ENCODE measurements at places on chromosomes 2 and 18.
A peak's percentile ranks its signal among the peaks of the same experiment; 100 is the strongest.

GRCh38 chr2:235206399-235206798 is 254.6 kb downstream of the SH3BP4 start:
- DNase-seq = no peak

DNA sequence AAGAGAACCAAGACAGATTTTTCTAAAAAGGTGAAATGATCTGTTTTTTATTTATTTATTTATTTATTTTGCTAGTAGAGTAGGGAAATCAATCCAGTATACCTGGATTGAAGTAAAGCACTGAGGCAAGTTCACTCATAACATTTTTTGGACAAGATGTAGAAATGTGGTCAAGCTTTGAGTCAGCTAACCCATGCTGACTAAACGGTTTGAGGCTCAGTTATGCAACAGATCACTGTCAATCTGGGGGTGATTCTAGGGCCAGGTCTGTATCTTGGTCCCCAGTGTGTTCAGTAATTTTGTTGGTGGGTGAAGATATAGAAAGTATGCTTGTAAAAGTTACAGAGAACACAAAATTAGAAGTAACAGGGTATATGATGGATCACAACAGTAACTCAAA is 60.2 kb downstream of the RMDN2 start:
- peak; percentile 73 for DNase-seq

- DNase-seq = peak; percentile 15
Measured at GRCh38 chr2:84458551-84459017, 496 bp downstream of the SUCLG1 start.

DNA sequence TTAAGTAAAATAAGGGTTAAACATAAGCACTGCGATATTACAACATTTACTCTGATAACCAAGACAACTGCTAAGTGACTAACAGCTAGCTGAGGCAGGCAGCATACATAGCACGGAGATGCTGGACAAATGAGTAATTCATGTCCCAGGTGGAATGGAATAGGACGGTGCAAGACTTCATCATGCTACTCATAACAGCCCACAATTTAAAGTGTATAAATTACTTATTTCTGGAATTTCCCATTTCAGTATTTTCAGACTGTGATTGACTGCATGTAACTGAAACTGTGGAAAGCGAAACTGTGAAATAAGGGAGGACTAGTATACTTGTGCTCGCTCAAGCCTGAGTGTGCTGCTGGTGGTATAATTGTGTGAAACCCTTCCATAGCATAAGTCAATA is 12.9 kb downstream of the IER3IP1 start:
- DNase-seq = peak; percentile 74

DNA sequence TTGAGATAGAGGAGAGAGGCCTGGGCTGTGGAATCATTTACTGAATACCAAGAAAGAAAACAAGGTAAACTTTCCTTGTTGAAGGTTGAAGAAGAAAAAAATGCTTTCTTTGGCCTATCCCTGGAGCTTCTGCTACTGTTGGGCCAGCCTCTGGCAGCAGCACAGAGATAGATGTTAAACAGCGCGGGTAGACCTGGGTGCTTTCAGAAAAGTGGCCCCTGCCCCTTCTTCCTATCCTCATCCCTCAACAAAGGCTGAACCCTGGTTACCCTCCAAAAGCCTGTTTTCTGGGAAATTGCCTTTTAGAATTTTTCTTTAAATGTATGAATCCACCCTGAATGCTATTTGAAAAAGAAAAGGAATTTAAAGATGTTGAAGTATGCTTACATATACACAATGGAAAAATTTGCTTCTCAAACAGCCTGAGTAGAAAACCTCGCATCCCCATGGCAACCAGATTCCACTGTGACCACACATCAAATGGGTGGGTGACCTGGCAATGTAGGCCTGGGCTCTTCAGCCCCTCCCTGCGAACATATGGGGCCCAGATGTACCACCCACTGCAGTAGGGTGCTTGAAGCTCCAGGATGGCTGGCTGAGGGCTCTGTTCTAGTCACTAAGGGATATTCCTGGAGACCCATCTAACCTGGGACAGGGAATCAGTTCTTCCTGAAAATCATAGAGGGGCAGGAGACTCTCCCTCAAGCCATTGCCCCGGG is 23.4 kb upstream of the CHRNA1 start:
- DNase-seq = peak; percentile 99

- no peak for DNase-seq
Measured at GRCh38 chr18:55252901-55253300, 293.6 kb upstream of the CCDC68 start.

- no peak for DNase-seq
Measured at GRCh38 chr2:96085541-96086355, 30.6 kb downstream of the ADRA2B start.

DNA sequence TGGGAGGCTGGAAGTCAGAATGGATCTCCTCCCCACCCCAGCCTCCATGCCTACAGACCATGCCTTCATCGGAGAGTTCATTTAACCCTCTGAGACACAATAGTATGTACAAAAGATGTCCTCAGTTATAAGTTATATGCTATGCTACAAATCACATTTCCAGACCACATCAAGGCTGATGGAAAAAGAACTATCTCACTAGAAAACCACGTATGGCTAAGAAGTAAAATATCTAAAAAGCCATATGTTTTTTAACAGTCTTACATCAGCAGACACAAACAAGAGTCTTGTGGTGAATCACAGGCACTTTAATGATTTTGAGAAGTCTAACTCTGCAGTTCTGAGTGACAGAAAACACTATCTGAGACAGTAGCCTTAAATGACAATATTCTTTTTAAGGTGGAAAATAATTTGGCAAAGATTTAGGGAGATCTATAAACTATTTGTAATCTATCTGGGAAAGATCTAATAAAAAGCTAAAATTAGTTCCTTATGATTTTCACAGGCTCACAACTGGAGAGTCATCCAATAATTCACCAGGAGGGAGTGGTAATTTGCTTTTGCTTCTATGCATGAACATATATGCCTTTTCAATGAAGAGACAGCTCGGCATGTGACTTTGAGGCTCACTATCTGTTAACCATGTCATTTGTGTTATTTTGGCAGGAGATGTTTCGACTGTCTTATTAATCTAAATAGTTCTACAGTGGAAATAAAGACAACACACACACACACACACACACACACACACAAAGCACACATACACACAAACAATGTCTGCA is 197.5 kb downstream of the IRS1 start:
- DNase-seq = peak; percentile 72

- no peak for DNase-seq
Measured at GRCh38 chr2:34567128-34567527, 968.0 kb upstream of the FAM98A start.

DNA sequence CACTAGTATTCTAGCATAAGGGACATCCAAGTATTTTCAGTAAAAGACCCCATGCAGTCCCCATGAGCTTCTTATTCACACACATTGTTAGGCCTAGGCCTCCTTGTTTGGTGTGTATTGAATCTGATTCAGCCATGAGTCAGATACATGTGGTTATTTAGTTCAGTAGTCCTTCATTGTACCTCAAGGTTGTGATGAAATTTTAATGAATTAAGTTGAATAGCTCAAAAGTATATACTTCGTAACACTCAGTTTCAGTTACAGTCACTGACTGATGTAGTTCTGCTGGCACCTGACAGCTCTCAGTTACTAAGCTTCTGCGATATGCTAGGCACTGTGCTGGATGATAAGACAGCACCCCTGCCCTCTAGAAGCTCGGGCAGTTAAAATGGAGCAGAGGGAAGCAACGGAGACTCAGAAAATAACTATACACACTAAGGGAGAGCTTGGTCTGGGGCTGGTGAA is 86.4 kb downstream of the XRCC5 start:
- DNase-seq = peak; percentile 92

DNA sequence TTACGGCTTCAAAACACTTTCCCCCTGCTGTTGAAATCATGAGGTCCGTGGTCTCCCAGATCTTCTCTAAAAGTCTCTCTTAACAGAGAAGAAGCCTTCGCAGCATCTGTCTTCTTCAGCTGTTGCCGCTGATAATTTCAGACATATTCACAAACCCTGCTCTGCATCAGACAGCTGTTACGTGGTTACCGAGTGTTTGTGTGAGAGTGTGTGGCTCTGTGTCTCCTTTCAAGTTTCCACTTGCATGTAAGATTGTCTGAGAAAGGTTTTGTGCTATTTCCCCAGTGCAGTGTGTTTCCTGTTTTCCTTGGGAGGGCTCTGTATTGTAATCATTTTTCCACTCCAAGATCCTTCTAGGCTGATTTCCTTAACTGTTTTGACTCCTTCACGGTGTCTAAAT is 32.8 kb downstream of the MAIP1 start:
- no peak for DNase-seq

DNA sequence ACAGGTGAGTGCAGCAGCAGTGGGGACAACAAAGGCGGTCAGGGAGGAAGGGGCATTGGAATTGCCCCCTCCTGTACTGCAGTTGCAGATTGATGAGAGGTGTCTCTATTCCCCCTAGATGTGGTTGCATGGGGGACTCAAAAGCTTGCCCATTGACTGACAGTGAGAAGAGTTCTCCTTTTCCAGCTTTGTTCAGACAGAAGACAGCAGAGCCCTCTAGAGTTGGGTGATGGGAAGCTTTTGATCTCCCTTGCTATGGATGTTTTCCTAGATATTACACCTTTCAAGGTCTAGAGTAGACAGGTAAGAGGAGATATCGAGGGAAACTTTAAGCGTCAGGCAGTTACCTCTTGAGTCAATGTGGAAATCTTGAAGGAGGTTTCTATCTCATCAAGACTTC is 2.9 kb downstream of the PROKR1 start:
- DNase-seq = no peak

DNA sequence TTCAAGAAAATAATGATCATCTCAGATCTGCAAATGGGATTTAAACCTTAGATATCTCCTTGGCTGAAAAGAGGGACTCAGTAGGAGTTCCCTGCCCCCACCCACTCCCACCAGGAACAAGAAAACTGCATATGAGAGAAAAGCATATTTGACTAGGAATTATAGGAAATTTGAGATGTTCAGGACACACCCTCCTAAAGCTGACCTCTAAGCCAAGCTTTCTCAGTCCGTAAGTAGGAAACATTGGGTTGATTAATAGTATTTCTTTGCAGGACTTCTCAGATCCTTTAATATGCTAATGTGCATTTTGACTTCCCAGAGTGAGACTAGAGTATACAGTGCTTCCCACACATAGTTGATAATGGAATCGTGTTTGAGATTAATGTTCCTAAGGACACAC is 47.8 kb upstream of the DAPL1 start:
- DNase-seq = no peak

DNA sequence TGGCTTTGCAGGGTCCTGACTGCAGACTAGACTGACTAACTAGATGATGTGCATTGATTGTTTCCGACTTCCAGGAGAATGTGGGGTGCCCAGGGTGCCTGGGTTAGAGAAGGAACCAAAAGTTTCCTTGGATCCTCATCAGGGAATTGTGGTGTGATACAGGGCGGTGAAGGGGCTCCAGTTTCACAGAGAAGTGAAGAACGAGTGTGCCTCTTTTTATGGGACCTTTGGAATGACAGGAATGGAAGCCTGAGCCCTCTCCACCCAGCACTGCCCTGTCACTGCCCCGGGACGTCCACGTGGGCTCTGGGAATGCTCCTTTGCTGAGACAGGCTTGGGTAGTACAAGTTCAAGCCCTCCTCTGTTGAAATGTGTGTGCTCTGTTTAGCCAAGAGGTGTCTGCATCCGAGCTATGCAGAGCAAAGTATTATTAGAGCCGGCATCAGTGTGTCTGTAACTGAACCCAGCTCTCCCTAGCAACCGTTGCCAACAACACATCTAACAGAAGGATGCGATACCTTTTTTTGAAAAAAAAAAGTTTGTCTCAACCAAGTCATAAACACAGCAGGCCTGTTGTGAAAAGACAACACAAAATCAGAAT is 183.6 kb downstream of the SMAD7 start:
- no peak for DNase-seq

DNA sequence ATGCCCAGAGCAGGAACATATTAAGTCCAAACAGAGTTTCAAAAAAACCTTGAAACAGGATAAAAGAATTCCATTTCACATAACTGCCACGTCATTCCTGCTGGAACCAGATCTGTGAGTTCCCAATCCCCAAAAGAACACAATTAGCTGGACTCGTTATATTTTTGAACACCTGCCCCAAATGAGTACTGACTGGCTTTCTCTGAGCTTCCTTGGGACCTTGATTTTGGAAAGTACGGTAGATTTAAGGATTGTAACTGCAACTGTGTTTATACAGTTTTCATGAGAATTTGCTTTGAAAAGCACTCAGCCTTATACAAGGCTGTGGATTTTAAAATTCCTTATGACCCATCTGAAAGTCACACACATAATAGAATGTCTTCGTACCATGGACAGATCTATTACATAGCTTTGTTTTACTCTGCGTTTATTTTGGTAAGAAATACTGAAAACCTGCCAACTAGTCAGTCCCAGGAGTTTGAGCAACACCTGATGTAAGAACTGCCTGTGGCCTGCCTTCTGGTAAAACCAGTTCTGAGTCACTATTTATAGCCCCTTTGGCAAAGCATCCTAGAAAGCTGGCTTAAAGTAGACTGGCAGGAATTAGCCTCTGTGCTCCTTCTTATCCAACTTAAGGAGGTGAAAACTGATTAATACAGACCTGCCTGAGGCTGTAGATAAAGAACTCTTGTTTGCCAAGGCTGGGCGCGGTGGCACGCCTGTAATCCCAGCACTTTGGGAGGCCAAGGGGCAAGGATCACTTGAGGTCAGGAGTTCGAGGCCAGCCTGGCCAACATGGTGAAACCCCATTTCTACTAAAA is 48.1 kb downstream of the MERTK start:
- peak; percentile 82 for DNase-seq

- DNase-seq = no peak
Measured at GRCh38 chr2:206873423-206873822, 65.9 kb upstream of the CPO start.

DNA sequence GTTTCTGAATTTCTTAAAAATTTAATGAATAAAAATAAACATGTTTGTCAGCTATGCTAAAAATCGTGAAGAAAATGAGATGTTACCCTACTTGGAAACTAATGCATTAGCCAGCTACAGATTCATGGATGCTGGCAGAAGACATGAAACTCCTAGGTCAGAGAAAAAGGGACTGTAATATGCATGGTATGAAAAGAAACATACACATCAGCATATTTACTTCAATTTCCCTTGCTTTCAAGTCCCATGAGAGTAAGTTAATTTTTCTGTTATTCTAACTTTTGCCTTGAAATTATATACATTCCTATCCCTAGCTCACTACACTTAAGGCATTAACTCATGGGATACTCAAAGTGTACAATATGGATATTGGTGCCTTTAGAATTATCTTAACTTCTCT is 2041.4 kb upstream of the LRRTM1 start:
- no peak for DNase-seq

GRCh38 chr2:153163055-153163454 is 315.5 kb downstream of the RPRM start:
- DNase-seq = no peak

GRCh38 chr2:237529452-237530402 is 36.6 kb upstream of the PRLH start:
- no peak for DNase-seq

DNA sequence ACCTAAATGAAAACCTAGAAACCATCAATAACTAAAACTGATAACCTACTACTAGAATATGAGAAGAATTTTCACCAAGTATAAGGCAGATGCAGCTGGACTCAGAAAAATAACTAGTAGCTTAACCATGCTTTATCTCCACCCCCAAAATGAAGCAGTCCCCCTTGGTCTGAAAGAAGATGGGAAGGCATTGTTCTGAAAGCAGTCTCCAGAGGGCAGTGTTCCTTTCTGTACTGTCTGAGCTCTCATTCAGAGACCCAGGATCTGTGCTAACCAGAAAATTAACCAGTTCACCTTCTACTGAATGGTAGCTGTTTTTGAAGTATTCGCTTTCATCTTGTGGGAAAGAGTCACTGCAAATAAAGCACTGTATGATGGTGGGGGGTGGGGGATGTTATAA is 273.0 kb downstream of the PDE11A start:
- DNase-seq = peak; percentile 37

- DNase-seq = no peak
Measured at GRCh38 chr2:178650554-178650953, 156.7 kb downstream of the TTN start.

- no peak for DNase-seq
Measured at GRCh38 chr2:191262436-191262835, 17.2 kb downstream of the MYO1B start.

Measured in HCEC 1CT (cell line).